Left ventricle myocardium inferior (tissue), 1 donor: ENCODE measurements at places on chromosomes 3 and 15. TPM values are rescaled to one million over a fixed set of nuclear protein-coding genes. Genes with fewer than 3 reads are reported as not detected.

GRCh38 chr3:71360180-71360579 is 223.3 kb downstream of the FOXP1 start:
- DNase-seq = no peak

The ADAMTSL3 gene
- total RNA-seq = 11.9 TPM

The CCNB2 gene
- total RNA-seq = 0.55 TPM

- no peak for DNase-seq
Observed at GRCh38 chr3:76869726-76870384, 170.0 kb upstream of the ROBO2 start.

The UACA gene
- 33.7 TPM for total RNA-seq

The GJD2 gene
- not detected for total RNA-seq

DNA sequence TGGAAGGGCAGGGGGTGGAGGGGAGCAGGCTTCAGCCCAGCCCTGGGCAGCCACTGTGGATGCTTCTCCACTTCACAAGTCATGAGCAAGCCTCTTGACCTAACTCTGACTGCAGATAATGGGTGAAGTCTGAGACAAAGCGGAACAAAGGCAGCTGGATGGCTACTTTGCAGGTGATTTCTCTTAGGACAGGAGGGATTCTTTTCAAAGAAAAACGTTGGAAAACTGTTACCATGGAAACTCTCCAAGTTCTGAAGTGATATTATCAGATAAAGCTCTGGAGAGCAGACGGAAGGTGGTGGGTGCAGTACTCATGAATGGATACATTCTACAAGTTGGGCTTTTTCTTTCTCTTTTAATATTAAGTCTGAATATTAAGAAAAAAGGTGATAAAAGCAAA is 254.2 kb upstream of the SLCO3A1 start:
- DNase-seq = no peak

DNA sequence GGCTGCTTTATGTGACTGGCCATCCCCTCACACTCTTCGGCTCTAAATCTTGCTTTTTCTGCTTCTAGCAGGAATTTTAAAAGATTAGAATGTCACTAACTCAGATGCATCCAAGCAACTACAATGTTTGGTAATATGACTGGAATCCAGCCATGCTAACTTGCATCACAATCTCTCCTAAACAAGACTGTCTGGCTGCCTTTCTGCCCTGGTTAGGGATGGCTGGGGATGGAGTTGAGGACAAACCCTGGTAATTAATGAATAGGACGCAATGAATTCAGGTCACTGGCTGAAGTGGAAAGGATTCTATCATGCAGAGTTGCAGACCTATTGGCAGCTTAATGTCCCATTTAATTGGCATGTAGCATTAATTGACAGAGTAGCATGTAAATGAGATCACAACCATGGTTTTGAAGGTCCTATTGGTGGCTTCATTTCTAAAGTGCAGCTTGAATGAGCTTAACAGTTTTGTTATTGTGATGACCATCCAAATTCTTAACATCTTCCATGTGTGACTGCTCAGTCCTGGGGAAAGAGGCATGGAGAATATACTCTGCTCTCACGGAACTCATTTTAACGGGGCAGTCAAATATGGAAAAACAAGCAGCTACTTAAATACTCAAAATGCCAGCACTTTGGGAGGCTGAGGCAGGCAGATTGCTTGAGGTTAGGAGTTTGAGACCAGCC is 21.7 kb downstream of the NMNAT3 start:
- no peak for DNase-seq

The FEZF2 gene
- total RNA-seq = not detected

The ITPKA gene
- total RNA-seq = 1.9 TPM

The SCAANT1 gene
- not detected for total RNA-seq
